Stimulated activated CD4-positive, alpha-beta T cell treated with anti-CD3 and anti-CD28 coated beads, Interleukin-2, amount 100 ng/mL, for 4 hours (primary cell): ENCODE measurements at places on chromosomes 13 and 19.

DNA sequence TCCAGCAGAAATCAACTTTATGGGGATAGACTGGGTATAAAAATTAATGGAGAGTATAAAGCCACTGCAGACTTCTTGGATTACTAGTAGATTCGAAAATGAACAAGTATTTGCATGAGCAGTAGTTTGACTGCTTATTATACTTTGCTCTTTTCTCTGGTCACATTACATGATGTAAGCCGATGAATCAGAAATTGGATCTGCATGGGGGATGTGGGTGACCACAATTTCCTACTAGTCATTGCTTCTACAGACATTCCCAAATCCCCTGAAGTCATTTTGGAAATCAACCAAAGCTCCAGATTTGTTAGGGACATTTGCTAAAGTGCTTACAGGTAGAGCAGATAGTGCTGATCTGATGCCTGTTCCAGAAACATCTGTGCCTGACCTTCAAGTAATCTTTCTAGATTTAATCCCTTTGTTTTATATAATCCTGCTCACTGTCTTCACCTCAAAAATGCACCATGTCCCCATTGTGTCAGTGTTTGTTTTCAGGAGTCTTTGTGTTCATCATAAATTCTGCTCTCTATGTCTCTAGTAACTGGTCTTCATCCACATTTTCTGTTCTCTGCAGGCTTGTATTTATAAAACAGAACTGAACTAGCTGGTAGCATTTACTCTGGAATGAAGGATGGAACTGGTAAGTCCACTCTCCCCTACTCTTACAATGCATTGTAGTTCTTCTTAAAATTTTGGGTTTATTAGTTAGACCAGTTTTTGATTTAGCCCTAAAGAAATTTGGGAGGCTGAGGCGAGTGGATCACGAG, 201.5 kb upstream of the CSNK1A1L start:
- DNase-seq = no peak

GRCh38 chr13:21683034-21683733, 12.3 kb downstream of the FGF9 start:
- DNase-seq = no peak

- no peak for DNase-seq
Observed at GRCh38 chr13:51673165-51673564, 88.9 kb downstream of the WDFY2 start.

DNA sequence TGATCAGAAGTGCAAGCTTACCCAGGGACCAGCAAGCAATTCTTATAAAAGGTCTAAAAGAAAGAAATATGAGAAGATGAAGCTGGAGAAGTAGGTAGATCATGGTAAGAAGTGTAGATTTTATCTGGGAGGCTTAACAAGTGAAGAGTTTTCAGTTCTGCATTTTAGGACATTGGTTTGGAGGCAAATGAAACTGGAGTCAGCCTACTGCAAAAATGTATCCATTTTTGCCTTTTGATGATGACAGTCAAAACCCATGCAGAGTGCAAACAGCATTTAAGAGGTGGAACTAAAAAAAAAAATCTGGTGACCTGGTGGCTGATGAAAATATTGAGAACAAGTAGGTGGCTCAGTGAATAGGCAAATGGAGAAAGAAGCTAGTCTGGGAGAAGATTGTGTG, 216.9 kb downstream of the DNAJC15 start:
- DNase-seq = no peak

DNA sequence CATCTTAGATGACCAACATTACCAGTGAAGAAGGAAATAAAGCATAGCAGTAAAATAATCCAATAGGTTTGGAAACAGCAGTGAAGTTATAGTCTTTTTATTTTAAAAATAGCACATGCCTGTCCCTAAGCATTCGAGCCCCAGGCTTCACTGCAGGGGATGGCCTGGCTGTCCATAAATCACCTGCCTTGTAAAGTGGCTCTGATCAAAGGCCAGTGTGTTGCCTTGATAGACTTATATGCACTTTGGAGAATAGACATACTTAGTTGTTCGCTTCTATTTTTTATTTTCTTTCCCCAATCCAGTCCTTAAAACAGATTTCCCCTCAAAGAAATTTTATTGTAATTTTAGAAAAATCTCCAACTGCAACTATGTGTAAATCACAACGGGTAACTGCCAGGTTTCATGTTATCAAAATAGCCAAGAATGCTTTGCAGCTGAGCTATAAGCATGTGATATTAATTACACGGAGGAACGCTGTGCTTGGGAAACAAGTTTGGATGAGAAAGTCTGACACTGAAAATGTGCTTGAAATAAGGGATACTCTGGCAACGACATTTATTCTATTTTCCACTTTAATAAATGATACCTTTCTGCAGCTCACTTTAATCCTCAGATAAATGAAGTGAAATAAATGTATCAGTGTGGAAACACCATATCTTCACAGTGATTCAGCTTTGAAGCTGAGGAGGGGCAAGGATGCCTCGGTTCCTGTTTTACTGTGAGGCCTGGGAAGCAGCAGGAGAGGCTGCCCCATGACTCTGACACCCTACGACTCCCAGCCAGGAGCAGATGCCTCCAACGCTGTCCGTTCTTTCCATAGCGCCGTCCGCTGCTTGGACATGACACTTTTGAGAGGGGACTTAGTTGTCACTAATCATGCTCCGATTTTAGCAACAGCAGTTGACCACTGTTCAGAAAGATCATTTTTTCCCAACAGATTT, 5.5 kb upstream of the METTL21C start:
- no peak for DNase-seq

DNA sequence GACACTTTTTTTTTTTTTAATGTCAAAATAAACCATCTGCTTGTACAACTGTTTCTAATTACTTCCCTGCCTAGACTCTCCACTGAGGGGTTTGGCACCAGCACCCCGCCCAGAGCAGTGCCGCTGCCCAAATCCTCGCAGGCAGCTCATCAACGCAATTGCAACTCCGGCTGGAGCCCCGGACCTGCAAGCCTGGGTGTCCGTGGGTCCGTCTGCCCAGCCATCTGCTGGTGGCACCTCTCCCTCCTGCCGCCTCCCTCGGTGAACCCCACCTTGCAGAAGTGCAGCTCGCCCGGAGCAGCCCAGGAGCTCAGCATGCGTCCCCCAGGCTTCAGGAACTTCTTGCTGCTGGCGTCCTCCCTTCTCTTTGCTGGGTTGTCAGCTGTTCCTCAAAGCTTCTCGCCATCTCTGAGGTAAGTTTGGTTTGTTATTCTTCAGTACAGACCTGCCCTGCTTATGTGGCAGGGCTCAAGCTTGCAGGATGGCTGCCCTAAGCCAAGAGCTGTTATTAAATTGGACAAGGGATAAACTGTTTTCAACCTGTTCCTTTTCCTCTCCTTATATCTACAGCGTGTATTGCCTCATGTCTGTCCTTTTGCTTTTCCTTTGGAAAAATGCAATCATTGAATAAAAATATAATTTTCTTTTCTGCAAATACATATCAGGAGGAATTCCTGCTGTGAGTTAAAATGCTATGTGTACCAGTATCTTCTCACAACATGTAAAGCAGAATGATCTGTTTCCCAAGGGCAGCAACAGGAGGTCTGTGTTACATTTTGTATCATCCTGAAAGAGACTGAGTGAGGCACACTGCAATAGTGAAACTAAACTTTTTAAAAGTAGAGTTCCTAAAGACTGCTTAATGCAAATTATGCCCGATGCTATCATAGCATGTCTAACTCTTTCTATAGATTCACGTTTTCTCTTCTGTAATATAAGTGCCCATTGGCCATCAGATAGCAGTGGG, at the start of gene ITGBL1:
Gene ITGBL1, plus strand, starts transcription at position 157 of the 967 bp plus-strand sequence. Its CDS starts 159 bp downstream, at position 316.
- no peak for DNase-seq

GRCh38 chr13:93670866-93671265, 444.3 kb downstream of the GPC6 start:
- DNase-seq = no peak

DNA sequence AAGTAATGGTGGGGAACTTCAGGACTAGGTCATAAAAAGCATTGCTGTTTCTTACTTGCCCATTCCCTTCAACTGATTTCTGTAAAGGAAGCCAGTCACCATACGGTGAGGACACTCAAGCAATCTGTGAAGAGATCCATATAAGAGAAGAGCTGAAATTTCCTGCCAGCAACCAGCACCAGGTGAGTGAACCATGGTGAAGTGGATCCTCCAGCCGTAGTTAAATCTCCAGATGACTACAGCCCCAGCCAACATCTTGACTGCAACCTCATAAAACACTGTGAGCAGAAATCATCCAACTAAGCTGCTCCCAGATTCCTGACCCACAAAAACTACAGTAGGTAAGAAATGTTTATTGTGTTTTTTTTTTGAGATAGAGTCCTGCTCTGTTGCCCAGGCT, 3.8 kb upstream of the SLC6A16 start:
- DNase-seq = no peak

DNA sequence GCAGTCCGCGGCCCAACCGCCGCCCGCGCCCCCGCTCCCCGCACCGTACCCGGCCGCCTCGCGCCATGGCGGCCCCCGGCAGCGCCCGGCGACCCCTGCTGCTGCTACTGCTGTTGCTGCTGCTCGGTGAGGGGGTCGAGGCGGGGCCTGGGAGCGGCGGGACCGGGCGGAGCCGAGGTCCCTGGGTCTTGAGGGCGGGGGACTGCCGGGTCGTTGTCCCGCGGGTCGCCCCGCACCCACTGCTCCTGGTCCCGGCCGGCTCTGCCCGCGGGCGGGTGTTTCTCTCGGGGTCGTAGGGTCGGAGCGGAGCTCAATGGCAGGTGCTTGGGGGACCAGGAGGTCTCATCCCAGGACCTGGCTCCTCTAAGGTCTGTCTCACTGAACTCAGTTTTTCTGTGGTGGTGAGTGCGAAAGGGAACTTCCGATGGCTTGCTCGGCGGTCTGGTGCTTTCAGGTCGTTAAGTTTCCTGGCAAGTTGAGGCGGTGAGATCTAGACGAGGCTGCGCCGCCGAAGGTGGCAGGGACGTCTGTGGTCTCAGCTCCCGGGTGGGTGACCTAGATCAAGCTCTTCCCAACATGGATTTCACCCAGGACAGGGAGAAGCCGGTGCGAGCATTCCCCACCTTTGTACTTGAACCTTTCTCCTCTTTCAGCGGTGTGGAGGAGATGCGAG, 467 bp downstream of the LAMP1 start:
- peak; percentile 12 for DNase-seq

GRCh38 chr13:74891610-74892009, 590.4 kb downstream of the TBC1D4 start:
- no peak for DNase-seq

- no peak for DNase-seq
Observed at GRCh38 chr19:45078390-45079062, 534 bp upstream of the GEMIN7 start.

DNA sequence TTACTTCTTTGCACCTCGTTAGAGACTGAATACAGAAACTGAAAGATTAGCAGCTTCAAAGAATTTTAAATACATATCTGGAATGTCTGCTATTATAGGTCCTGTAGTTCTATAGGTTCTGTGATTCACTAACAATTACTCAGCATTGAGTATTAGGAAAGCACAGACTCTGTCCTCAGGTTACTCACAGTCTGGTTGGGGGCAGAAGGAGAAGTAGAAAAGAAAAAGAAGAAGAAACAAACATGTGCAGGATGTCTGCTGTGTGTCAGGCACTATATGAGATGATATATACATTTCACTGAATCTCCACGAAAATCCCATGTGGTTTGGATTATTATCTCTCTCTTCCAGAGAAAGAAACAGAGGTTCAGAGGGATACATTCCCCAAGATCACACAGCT, 40.1 kb downstream of the SERTM1 start:
- no peak for DNase-seq

- no peak for DNase-seq
Observed at GRCh38 chr13:99953138-99953755, 18.3 kb downstream of the ZIC5 start.

GRCh38 chr19:38964738-38965137, 10.8 kb downstream of the FBXO17 start:
- DNase-seq = no peak

- DNase-seq = no peak
Observed at GRCh38 chr13:94335761-94336526, 143.5 kb downstream of the DCT start.

- no peak for DNase-seq
Observed at GRCh38 chr19:57830071-57830602, at the start of gene ZNF587B. Gene ZNF587B (plus strand): TSS chr19:57830299. CDS start chr19:57830529, 230 bp downstream.

GRCh38 chr19:6724631-6725492, 4.4 kb upstream of the C3 start:
- DNase-seq = no peak

- DNase-seq = no peak
Observed at GRCh38 chr13:20964904-20965303, 62.4 kb upstream of the XPO4 start.

- DNase-seq = no peak
Observed at GRCh38 chr13:51152701-51153100, 41.6 kb upstream of the C13orf42 start.

DNA sequence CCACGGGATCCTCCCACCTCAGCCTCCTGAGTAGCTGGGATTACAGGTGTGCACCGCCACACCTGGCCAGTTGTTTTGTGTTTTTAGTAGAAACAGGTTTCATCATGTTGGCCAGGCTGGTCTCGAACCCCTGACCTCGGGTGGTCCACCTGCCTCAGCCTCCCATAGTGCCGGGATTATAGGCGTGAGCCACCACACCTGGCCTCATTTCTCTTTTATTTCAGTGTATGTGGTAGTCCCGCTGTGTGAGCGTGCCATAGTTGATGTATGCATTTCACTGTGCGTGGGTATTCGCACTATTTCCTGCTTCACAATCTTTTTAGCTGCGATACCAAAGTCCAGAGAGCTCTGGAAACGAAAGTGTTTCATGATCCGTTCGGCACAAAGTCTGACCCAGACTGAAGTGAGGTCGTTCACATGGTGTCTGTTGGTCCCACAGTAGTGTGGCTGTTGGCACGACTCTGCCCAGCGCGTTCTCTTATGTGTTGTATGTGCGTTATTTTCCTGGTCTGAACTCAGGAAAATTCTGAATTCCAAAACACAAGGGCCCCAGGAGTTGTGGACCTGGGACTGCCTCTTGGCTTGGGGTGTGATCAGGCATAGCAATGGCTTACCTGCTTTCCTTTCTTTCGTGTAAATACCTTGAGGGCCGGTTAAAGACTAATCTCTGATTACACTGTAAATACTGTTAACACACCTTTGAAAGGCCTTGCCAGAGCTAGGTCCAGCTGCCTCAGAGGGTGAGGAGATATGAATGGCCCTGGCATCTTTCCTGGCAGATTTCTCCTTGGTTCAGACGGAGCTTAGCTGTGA, 8.6 kb downstream of the EPN1 start:
- no peak for DNase-seq

- DNase-seq = no peak
Observed at GRCh38 chr19:17687857-17688784, at the start of gene UNC13A. Gene UNC13A (minus strand): TSS chr19:17688354. CDS start chr19:17688199, 155 bp downstream.

- DNase-seq = no peak
Observed at GRCh38 chr13:95480791-95481780, 71.4 kb upstream of the CLDN10 start.

GRCh38 chr13:30169442-30169841, 137.9 kb downstream of the KATNAL1 start:
- no peak for DNase-seq

GRCh38 chr19:31144075-31144870, 205.0 kb downstream of the TSHZ3 start:
- no peak for DNase-seq

- DNase-seq = peak; percentile 92
Observed at GRCh38 chr19:50050406-50051227, 24.8 kb downstream of the ZNF473 start.

DNA sequence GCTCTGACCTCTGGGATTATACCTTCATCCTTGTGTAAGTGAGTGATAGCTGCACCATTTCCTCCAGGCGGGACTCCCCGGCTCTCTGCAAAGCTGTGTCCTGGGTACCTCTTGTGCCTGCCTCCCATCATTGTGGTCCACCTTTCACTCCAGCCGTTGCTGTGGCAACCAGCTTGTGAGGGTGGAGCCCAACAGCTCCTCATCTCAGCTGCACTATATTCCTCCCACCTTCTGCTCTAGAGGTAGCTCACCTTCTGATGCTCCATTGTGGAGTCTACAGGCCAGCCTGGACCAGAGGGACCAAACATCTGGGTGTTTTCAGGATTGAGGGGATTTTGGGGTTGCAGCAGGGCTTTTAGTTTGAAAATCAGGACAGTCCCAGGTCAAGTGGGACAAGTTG, 708.2 kb downstream of the UQCRFS1 start:
- DNase-seq = no peak
